ENCODE measurements at places on chromosomes 1 and 21.

DNA sequence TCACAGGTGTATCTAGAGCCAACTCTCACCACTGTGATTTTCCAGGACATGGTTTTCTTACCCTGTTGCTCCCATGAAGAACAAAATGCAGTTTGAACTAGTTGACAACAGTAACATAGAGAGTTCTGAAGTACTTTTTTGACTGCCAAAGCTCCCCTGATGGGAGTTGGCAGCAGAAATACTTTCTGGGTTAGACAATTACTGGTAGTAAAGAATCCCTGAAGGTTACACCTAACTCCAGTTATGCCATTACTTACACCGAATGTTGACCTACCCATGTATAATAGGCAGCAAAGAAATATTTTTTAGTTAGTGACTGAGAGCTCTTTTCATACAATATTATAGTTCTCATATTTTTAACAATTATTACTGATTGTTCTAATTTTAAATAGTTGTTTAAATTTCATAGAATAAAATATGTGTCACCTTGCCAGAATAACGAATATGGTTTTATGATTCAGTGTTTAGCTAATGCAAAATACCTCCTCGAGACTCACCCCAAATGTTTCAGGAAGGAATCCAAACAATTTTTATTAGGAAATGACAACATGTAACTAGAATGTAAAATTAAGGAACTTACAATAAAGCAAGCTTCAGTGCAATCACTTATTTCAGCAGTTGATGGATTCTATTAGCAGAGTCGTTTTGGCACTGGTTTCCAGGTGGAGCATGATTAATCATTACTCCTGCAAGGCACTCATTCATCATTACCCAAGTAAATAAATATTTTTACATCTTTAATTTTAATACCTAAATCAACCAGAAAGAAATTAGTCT is 237.6 kb downstream of the MRPL39 start:
- DNase-seq, result no peak

DNA sequence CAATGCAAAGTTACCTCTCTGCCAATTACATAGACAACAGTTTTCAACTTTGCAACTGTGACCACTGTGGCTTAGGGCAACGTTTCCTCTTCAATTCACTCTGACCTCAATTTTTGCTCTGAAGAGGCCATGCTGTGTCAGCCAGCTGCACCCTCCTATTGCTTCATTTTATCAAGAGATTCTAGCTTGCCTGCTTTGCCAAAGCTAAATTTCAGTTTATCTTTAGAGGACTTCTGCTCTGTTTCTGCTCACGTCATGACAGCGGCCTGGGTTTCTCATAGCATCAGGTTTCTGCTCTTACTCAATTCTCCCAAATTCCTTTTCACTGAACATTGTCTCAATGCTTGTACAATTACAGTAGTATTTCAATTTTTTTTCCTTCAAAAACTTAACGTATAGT is 154.6 kb downstream of the PLA2G4A start:
- no peak for DNase-seq

GRCh38 chr1:230170153-230170547 is 103.1 kb downstream of the GALNT2 start:
- peak; percentile 45 for DNase-seq

GRCh38 chr21:46610018-46610701 is 5.3 kb upstream of the S100B start:
- peak; percentile 12 for DNase-seq

DNA sequence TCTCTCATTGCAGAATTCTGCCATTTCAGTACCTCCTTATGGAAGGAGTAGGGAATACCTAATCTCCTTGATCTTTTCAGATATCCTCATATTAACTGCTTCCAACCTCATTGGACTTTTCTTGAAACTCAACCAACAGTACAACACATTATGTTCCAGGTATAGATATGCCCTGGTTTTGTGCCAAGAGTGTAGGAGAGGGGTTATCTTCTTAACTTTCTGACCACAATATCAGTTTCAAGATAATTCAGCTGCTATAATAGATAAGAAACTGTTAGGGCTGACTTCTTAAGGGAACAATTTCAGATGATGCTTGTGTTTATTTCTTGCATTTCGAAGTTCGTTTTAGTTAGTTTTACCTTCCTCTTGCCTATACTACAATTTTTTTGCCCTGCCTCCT is 2.1 kb upstream of the LPGAT1 start:
- no peak for DNase-seq

- DNase-seq, result peak; percentile 73
Measured at GRCh38 chr1:154863315-154864174, 6.5 kb downstream of the KCNN3 start.

GRCh38 chr1:102961549-102961948 is 146.8 kb downstream of the COL11A1 start:
- DNase-seq, result no peak

GRCh38 chr1:153152481-153152880 is 1.8 kb upstream of the SPRR2G start:
- no peak for DNase-seq

- no peak for DNase-seq
Measured at GRCh38 chr21:43880111-43880985, 15.3 kb downstream of the AGPAT3 start.

DNA sequence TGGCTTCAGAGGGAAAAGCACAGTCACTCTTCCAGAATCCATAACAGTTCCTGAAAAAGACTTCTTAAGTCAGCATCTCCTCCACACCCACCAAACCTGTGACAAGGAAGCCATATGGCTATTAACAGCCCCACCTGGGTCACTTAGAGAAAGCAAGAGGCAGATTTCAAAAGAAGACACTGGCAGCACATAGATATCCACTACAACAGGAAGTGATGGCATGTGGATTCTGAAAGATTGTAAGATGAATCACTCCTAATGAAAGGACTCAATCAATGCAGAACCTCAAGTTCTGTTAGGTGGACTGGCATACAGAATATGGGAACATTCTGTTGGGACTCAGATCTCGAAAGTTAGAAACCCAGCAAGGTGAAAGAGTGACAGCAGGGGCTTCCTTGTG is 365.9 kb downstream of the TGFB2 start:
- no peak for DNase-seq

- no peak for DNase-seq
Measured at GRCh38 chr1:119361205-119361604, 7.4 kb upstream of the HAO2 start.

DNA sequence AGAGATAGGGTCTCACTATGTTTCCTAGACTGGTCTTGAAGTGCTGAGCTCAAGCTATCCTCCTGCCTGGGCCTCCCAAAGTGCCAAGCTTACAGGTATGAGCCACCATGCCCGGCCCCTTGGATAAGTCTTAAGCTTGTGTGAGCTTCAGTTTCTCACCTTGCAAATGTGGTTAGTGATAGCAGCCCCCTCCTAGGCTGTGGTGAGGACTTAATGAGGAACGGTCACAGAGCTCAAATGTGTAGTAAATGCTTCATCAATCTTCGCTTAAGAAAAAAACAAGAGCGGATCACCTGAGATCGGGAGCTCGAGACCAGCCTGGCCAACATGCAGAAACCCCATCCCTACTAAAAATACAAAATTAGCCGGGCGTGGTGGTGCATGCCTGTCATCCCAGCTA is 3.0 kb downstream of the CNR2 start:
- no peak for DNase-seq

GRCh38 chr1:17615157-17615556 is 75.7 kb downstream of the ARHGEF10L start:
- no peak for DNase-seq

DNA sequence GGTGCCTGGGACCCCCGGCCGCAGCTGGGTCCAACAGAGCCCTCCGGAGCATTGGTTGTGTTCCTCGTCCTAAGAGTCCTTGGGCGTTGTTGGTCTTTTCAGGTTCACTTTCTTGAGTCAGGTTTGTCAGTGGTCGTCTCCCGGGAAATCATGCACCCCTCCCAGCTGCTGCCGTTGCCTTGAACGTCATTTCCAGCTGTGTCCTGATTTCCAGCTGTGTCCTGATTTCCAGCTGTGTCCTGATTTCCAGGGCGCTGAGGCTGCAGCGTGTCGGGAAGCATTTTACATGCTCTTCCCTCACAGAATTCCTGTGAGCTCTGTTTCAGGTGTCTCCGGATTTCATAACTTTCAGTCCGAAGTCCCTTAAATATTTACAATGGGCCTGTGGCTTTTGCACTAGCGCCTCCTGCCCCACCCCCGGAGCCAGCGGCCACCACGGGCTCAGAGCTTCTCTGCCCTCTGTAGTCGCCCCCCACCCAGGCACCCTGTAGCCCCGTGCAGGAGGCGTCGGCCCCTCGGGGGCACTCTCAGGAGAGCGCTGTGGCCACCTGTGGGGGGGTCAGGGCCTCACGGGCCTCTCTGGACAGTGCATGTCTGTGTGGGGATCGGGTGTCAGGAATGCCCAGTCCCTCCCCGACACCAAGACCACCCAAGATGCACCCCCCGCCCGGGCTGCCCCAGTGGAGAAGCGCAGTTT is 66.7 kb downstream of the COL18A1 start:
- DNase-seq, result no peak

DNA sequence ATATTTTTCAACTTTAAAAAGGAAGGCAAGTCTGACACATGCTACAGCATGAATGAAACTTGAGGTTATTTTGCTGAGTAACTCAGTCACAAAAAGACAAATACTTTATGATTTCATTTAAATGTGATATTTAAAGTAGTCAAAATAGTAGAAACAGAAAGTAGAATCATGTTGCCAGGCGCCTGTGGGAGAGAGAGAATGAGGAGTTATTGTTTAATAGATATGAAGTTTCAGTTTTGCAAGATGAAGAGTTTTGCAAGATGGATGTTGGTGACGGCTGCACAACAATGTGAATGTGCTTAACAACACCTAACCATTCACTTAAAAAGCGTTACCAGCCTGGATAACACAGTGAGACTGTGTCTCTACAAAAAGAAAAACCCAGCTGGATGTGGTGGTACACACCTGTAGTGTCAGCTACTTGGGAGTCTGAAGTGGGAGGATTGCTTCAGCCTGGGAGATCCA is 20.7 kb upstream of the ATP1A1 start:
- DNase-seq, result no peak

GRCh38 chr21:31509194-31510017 is 150.1 kb upstream of the SOD1 start:
- peak; percentile 34 for DNase-seq

- DNase-seq, result no peak
Measured at GRCh38 chr1:39331647-39332046, 127.2 kb downstream of the MACF1 start.

DNA sequence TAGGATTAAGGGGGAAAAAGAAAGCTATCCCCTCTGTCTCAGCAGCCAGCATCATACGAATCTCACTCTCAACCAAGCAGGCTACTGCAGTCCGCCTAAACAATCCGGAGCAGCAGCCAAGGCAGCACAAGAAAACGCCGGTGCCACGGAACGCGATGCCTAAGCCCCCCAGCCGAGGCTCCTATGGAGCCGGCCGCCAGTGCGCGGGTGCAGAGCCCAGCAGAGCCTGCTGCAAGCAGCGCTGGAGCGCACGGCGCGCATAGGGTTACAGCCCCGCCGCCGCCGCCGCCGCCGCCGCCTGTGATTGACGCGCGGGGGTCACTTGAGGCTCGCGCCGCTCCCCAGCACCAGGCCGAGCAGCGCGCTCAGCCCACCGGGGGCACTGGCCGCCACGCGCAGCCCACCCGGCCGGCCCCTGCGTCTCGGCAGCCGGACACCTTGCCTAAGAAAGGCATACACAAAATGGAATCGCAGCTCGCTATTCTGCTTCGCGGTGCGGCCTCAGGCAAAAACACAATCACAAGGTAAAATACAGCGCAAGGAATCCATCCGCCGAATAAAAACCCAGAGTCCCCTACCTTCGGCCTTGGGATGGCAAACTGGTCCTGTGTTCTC is 780 bp downstream of the HIVEP3 start:
- peak; percentile 35 for DNase-seq

DNA sequence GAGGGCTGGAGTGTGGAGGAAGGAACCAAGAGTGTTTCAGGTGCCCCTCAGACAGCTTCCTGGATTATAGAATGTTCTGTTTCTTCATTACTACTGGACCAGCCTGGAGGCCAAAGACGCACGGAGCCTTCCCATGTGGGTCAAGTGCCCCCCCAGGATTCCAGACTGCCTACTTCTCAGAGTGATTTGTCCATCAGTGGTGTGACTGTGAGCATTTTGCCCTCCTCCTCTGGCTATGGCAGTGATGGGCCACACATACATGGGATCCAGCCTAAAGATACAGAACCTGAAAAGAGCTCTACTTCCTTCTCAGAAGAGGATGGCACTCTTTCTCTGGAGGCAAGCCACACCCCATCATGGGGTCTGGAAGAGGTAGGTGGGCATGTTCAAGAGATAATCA is 64.9 kb downstream of the MACF1 start:
- DNase-seq, result no peak

DNA sequence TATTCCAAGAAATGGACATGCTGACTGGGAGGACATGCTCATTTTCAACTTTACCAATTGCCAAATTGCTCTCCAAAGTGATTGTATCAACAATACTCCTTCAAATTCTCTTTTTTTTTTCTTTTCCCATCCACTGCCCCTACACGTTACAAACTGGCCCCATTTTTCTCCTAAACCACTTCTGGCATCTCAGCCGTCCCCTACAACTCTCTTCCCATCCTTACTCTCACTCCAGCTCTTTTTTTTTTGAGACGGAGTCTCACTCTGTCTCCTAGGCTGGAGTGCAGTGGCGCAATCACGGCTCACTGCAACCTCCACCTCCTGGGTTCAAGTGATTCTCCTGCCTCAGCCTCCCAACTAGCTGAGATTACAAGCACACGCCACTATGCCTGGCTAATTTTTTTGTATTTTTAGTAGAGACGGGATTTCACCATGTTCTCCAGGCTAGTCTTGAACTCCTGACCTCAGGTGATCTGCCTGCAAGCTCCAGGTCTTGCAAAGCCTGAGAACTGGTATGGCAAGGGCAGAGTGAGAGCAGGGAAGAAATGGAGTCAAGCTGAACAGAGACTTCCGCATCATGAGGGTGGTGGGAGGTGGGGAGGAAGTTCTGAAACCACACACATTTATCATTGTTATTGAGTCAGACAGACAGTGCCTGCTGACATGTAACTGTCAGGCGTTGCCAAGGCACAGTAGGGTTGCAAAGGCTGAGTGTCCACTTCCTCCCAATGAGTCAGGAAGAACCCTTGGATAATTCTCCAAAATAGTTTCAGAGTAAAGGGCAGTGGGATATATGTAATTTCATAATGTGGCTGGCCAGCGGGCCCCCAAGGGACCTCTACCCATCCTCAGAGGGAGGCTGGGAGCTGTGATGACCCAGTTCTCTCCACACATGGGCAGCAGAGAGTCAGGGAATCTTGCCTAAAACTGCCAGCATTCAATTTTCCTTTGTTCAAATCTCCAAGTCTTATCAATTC is 17.4 kb downstream of the CELA3A start:
- DNase-seq, result peak; percentile 67

DNA sequence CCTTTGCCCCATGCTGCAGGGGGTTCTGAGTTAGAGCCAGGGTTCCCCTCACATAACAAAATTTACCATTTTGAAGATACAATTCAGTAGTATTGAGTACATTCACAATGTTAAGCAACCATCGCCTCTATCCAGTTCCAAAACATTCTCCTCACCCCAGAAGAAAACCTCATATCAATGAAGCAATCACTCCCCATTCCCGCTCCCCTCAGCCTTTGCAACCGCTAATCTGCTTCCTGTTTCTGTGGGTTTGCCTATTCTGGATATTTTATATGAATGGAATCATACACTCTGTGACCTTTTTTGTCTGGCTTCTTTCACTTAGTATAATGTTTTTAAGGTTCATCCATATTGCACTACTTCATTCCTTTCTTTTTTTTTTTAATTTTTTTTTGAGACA is 32.9 kb downstream of the SERINC2 start:
- DNase-seq, result no peak

Measured in GM10248 (cell line).